ENCODE measurements at places on chromosomes 2 and 18.

- DNase-seq, result no peak
These were observed 47.7 kb upstream of the NR4A2 start for GRCh38 chr2:156380117-156380645.

GRCh38 chr18:2900684-2901422 lies 54.0 kb downstream of the EMILIN2 start:
- DNase-seq, result no peak

GRCh38 chr2:191038241-191038725 lies 24.3 kb upstream of the STAT1 start:
- no peak for DNase-seq

- DNase-seq, result no peak
These were observed 41.4 kb downstream of the STARD6 start for GRCh38 chr18:54316071-54316820.

GRCh38 chr2:162212366-162212765 lies 30.9 kb downstream of the FAP start:
- no peak for DNase-seq

Data from ACHN (cell line).